NCI-H748 treated with DMSO at 0.1 percent for 48 hours (cell line): ENCODE measurements at places on chromosomes 5 and 9.
A peak's percentile ranks its signal among the peaks of the same experiment; 100 is the strongest.

DNA sequence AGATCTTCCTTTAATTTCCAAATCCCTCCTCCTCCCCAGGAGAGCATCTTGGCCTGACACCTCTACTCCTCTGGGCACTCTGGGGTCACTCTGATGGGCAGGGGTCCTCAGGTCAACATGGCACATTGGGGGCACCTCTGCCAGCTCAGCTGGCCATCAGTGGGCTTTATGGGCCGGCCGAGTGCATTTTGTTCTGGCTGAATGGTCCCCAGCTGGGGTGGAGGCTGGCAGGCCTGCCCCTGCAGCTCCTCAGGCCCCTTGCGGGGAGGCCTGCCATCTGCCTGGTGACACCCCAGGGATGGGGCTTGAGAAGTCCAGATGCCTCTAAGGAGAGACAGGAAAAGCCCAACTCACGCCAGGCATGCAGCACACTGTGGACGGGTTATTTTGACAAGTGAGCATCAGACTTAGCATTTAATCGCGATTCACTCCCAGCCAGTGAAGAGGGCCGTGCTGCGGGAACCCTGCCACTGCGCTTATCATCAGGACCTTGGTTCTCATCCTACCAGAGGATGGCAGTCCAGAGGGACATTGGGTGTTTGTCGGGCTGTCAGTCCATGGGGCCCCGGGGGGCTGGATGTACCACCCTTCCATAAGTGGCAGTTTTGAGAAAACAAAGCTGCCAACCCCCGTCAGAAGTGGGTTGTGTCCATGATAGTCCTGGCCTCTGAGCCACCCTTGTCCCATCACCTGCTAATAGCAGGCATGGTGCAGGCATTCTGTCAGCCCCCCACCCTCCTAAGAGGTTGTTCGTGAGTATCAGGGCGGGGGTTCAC, 21.7 kb downstream of the PHF2 start:
- no peak for DNase-seq

GRCh38 chr5:171783051-171783450, 2.6 kb upstream of the SMIM23 start:
- no peak for DNase-seq

- no peak for DNase-seq
Measured at GRCh38 chr9:119272500-119273211, 96.6 kb downstream of the BRINP1 start.

- no peak for DNase-seq
Measured at GRCh38 chr5:121870489-121870888, 18.8 kb downstream of the FTMT start.

- no peak for DNase-seq
Measured at GRCh38 chr5:154370119-154370518, 75.7 kb upstream of the SAP30L start.

- DNase-seq, result no peak
Measured at GRCh38 chr9:28927691-28928090, 1354.4 kb upstream of the C9orf72 start.

- no peak for DNase-seq
Measured at GRCh38 chr9:14520341-14520740, 172.9 kb downstream of the ZDHHC21 start.

DNA sequence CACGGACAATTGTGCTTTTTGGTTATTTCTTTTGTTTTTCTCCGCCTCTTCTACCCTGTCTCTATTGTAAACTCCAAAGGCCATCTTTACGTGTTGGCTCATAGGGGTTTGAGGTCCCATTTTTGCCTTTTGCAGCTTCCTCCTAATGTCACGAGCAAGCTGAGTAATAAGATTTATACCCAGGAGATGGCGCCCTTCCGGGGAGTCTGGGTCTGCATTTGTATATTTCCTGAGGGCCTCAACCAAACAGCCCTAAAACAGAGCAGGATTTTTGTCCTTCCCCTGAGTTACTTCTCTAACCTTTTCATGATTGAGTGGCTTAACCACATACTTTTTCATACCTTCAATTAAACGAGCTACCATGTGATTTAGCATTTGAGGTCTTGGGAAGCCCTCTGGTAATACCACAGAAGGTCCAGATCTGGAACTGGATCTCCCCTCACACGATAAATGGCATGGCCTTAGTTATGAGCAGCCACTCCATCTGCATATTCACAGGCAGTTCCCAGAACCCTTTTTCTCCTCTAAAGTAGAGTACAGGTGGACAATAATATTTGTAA, 11.2 kb upstream of the CFAP95 start:
- no peak for DNase-seq

GRCh38 chr5:160427607-160428006, 6.0 kb downstream of the PTTG1 start:
- no peak for DNase-seq

DNA sequence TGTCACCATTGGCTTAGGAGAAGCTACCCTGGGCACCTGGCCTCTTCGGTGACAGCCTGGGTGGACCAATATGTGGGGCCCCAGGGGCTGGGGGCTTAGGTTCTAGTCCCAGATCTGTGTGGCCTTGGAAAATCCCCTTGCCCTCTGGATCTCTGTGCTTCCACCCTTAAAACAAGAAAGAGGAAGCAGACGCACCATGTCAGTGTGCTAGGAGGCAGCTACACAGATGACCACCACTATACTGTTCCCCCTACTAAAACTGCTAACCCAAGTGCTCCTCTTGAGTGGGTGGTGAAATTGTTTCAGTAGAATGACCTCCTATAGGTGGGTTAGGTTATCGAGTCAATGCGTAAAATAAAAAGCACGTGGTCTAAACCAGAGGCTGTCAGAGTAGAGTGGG, 31.0 kb downstream of the AFAP1L1 start:
- no peak for DNase-seq

DNA sequence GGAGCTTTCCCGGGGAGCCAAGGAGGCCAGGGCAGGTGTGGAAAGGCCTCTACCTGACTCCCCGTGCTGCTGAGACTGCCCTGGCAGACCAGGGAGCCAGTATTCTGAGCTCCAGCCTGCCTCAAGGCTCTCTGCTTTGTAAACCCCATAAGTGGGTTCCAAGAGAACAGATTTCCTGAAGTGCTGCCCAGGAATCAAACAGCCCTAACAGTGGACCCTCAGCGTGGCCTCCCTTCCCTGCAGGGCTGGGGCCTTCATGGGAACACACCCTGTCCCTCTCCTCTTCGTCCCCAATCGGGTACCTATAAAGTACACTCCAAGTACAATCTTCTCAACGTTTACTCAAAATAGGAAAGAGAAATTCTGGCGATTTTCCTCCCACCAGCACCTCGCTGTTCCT, 252.5 kb downstream of the FSTL4 start:
- no peak for DNase-seq

- DNase-seq, result peak; percentile 70
Measured at GRCh38 chr5:55535199-55535905, 588 bp upstream of the PLPP1 start.

DNA sequence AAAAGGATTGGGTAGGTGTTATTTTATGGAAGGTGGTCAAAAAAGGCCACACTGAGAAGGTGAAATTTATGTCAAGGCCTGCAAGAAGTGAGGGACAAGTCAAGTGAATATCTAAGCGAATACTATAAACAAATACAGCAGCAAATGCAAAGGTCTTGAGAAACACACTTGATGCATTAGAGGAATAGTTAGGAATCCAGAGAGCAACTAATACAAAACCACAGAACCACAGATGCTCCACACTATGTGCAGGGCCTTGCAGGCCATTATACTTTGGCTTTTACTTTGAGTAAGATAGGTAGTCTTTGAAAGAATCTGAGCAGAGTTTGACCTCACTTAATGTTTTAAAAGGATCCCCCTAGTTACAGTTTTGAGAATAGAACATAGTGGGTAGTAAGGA, 4.6 kb downstream of the ZNF622 start:
- DNase-seq, result no peak

DNA sequence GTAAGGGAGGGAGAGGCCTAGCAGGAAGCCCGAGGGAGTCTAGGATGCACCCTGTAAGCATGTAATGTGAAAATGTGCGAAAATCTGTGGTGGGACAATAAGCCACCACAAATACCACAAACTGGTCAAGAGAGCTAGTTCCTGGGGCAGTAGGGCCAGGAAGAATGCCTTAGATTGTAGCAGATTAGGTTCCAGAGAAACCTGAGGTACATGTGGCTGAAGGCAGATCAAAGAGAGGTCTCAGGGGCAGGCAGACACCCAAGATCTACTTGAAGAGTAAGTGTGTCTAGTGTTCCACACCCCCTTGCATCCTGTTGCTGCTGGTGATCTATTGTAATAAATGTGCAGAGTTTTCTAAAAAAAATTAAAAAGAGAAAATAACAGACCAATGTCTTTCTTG, 1677.3 kb upstream of the CDH6 start:
- DNase-seq, result no peak

GRCh38 chr5:137144656-137145055, 354.5 kb downstream of the SPOCK1 start:
- no peak for DNase-seq

- DNase-seq, result no peak
Measured at GRCh38 chr9:118104363-118104762, 400.2 kb downstream of the TLR4 start.

DNA sequence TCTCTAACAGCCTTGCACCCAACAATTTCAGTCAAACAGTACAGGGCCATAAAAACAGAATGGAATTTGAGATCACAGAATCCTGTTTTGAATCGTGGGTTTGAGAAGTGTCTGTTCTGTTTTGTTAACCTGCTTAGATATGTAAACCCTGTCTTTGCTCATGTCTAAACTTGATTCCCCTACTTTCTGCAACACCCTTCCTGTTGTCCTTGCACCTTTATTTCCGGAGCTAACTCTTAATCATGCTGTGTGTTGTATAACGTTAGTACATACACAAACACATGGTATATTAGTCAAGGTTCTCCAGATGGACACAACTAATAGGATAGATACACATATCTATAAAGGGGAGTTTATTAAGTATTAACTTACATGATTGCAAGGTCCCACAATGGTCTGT, 2229.2 kb upstream of the C9orf72 start:
- no peak for DNase-seq

DNA sequence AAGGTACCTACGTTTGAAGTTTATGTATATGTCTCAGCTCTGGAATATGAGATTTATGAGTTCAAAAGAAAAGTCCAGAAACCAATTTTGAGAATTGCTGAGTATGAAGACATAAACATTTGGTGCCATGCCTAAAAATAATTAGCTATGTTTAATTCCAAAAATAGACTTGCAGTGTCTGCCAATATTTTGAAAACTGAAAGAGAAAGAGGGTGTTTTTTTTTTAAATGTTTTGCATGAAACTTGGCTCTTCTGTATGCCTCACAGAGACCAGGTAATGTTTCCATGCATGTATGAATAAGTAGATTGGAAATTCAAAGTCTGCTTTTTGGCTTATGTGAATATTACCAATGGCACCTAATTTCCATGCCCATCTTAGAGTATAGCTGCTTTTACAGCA, 634.4 kb upstream of the C9orf72 start:
- no peak for DNase-seq

DNA sequence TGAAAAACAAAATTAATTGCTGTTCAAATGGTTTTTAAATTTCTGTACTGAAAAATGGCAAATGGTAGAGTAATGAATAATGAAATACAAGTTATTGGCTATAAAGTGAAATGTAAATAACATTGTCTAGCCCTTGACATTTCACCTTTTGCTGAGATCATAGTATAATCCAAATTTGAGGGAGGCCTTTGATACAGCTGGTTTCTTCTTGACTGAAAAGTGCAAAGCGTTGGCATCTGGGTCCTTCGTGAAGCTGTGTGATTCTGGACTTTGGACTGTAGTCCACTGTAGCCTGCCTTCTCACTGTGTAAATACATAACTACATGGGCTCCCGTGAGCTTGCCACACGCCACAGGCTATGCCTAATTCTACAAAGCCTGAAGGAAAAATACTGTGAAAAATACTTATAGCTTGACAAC, 52.3 kb downstream of the ARHGEF28 start:
- DNase-seq, result no peak

GRCh38 chr5:25006237-25006636, 361.5 kb upstream of the CDH10 start:
- DNase-seq, result peak; percentile 62

DNA sequence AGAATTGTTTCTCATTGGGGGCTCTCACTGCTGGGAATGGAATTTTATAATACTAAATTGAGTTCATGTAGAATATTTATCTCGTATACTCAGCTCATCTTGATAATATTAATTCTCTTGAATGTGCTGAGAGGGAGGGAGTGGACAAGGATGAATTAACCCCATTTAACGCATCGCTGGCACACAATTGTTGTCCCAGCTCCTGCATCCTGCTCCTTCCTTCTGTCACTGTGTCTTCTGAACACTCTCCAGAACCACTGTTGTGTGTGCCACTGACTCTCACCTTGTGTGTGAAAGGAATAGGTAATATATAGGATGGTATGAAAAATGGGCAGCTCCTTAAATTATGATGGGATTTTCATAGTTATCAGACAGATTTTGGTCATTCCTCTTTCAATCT, 267.3 kb downstream of the MTRR start:
- no peak for DNase-seq

GRCh38 chr5:54738118-54738972, 220.8 kb downstream of the SNX18 start:
- DNase-seq, result no peak

DNA sequence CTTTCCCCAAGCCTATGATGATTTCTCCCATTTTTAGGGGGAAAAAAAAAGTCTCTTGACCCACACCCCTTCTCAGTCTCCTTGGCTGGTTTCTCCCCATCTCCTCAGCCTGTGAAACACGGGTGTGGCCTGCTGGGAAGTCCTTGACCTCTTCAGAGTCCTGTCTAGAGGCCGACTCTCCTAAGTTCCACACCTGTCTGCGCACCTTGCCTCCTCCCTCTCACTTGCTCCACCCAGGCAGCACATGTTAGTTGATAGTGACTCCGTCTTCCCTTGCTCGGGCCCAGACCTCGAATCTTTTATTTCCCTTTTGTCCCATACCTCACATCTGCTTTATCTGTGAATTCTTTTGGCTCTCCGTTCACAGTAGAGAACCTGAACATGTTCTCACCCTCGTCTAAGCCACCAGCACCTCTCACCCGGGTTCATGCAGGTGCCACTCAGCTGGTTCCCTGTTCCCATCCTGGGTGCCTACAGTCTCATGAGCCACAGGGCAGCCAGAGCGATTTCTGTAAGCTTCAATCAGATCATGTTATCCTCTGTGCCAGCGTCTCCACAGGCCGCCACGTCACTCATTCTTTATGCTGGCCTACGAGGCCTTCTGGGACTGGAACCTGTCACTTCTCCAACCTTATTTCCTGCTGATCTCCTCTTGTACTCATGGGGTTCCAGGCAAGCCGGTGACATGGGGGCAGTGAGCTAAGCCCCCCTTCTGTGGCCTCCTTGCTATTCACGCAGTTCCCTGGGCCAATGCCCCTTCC, 51.7 kb upstream of the LRRTM2 start:
- no peak for DNase-seq

- DNase-seq, result peak; percentile 94
Measured at GRCh38 chr5:39424736-39425637, at the start of gene DAB2. Gene DAB2, minus strand, starts transcription at chr5:39424980. Its CDS starts 30,660 bp downstream, at chr5:39394320.
